ENCODE measurements at places on chromosomes 3 and 15.

DNA sequence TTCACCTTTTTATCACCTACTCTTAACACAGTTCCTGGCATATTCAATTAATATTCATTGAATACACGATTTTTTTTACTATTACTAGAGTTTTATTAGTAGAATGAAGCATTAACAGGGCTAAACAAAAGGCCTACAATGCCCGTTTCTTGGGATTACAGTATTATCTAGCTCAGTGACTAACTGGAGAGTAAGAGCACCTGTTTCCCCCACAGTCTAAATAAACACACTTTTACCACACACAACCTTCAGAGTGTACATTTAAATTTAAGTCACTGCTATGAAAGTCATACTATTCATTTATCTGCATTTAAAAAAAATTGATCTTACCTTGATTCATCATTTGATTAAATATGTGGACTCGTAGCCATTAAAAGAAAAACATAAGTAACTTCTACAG is 74.8 kb downstream of the PLOD2 start:
- no peak for DNase-seq

GRCh38 chr3:10169000-10169496 is 4.3 kb downstream of the IRAK2 start:
- DNase-seq, result no peak

GRCh38 chr3:52982839-52983238 is 63.0 kb downstream of the SFMBT1 start:
- no peak for DNase-seq

DNA sequence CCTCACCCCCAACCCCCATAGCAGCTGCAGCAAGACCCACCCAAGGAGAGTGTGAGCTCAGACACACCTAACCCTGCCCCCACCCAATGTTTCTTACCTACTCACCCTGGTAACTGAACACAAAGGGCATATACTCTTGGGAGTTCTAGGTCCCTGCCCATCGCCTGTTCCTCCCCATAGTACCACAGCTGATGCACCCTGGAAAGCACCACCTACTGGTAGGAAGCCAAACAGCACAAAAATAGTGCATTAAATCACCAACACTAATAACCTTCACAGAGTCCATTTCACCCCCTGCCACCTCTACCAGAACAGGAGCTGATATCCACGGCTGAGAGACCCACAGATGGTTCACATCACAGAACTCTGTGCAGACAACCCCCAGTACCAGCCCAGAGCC is 245.2 kb downstream of the EFHB start:
- no peak for DNase-seq

- peak; percentile 45 for DNase-seq
Measured at GRCh38 chr15:66946578-66947164, 118.7 kb upstream of the SMAD3 start.

GRCh38 chr3:123374016-123374415 is 74.9 kb downstream of the ADCY5 start:
- DNase-seq, result no peak

GRCh38 chr15:67862750-67863441 is 23.1 kb upstream of the RNU6-1 start:
- DNase-seq, result no peak

DNA sequence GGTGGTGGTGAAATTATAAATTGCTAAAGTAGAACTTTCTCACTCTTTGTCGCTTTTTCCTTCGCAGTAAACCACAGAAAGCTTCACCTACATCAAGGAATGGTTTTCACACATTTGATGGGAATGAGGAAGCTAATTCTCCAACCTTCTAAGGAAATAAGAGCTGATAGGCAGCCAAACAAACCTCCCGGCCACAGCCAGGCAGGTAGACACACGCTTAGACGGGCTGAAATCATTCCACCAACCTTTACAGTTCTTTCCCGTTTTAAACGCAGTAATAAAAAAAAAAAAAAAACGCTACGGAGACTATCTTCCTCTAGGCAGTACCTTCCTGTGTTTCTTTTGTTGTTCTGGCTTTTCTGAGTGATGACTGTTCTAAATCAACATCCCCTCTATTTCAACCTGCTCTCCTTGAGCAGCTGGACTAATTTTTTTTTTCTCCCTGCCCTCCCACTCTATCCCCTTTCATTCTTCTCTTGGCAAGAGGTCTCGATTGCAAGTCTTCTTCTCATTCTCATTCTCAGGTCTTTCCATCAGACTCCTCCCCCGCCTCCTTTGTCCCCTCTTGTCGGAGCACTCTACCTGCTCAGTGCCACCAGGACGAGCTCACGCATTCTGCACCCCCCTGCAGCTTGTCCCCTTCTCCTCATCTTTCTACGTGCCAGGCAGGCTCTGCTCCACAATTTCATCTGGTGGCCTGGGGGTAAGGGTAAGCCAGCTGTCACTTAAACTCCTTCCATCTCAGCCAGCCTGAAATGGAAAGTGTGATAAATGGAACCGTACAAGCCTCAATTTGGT is 391.1 kb upstream of the MDFIC2 start:
- no peak for DNase-seq

GRCh38 chr3:42366550-42366949 is 43.9 kb downstream of the LYZL4 start:
- no peak for DNase-seq

GRCh38 chr15:77493324-77493907 is 72.7 kb downstream of the HMG20A start:
- DNase-seq, result peak; percentile 75

DNA sequence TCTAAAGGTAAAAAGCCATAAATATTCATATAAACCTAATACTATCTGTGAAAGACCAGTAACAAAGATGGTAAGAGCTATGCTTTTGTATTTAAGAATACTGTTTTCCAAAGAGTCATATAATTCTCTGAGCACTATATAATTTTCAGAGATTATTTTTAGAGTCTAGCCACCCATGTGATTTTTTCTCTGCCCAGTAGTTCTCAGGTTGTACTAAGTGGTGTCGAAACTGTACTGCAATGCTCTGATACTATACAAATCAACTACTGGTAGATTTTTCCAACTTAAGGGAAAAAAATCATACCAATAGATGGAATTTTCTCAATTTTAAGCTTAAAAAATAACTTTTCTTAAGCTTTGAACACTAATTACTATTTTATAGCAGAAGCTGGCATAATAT is 104.8 kb downstream of the MYO5A start:
- no peak for DNase-seq

DNA sequence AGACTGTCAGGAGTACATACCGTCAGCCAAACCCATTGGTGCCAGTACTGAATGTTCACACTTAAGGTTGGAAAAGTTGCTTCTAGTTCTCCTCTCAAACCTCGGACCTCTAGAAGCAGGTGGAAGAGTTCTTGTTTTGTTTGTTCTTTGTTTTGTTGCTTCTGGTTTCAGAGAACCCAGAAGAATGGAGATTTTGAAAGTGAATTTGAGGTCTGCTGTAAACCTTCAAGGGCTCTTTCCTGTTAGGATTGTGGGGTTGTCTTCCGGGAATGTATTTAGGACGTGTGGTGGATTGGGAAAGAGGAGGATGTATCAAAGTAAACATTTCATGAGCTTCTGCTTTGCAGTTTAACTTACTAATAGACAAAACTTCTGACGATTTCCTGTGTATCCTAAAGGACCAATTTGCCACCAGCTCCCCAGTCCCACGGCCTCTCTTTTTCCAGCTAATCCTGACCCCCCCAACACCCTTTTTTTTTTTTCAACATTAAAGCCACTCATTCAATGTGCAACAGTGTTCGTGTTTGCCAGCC is 50.3 kb downstream of the FILIP1L start:
- no peak for DNase-seq

GRCh38 chr3:10373686-10374261 is 52.9 kb upstream of the SEC13 start:
- DNase-seq, result peak; percentile 39

DNA sequence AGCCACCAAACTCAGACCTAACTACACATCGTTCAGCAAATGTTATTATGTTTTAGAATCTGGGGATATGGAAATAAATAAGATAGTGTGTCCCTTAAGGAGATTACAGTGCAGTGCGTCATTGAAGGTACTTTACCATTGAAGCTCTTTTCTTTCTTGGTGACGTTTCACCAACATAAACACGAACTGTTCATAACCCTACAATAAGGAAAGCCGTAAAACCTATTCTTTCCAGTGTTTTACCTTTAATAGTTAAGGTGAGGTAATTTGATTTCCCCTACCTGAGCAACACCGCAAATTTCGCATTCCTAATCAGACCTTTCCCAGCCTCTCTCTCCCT is 826 bp downstream of the CCDC66 start:
- no peak for DNase-seq

DNA sequence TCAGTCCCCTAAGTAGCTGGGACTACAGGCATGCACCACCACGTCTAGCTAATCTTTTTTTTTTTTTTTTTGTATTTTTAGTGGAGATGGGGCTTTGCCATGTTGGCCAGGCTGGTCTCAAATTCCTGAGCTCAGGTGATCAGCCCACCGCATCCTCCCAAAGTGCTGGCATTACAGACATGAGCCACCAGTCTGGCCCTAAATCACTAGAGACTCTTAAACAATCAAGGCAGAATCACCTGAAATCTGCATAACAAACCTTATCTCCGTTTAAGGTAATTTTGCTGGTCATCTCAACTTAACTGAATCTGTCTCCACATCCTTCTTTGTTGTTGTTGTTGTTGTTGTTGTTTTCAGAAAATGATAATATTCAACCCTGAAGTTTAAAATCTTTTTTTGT is 5.6 kb upstream of the TRMT10C start:
- no peak for DNase-seq

DNA sequence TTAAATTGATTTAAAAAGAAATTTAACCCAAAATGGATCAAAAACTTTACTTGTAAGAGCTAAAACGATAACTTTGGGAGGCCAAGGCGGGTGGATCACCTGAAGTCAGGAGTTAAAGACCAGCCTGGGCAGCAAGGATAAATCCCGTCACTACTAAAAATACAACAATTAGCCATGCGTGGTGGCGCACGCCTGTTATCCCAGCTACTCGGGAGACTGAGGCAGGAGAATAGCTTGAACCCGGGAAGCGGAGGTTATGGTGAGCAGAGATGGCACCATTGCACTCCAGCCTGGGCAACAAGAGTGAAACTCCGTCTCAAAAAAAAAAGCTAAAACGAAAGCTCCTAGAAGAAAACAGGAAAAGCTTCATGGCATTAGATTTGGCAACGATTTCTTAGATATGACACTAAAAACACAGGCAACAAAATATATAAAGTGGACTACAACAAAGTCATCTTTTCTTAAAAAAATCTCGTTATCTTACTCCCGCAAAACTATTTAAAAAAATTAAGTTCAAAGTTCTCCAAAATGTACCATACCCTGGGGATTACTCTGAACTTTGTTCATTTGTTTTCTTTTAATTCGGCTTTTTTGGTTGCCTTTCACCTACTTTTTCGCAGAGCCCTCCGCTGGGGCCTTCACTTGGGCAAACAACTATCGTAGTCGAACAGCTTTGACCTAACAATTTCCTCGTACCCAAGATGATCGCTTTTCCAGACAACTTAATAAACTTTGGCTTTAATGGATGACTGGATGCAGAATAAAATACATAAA is 2.9 kb downstream of the HDDC3 start:
- DNase-seq, result no peak

- DNase-seq, result peak; percentile 24
Measured at GRCh38 chr15:42994546-42994945, 74.0 kb upstream of the TTBK2 start.

DNA sequence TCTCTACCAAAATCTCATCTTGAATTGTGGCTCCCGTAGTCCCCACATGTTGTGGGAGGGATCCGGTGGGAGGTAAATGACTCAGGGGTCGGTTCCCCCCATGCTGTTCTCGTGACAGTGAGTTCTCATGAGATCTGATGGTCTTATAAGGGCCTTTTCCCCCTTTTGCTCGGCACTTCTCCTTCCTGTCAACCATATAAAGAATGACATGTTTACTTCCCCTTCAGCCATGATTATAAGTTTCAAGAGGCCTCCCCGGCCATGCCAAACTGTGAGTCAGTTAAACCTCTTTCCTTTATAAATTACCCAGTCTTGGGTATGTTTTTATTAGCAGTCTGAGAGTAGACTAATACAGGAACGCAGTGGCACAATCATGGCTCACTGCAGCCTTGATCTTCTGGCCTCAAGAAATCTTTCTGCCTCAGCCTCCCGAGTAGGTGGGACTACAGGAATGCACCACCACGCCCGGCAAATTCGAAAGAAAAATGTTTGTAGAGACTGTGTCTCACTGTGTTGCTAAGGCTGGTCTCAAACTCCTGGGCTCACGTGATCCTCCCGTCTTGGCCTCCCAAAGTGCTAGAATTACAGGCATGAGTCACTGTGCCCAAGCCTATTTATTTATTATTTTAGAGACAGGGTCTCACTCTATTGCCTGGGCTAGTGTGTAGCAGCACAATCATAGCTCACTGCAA is 101.0 kb downstream of the ATP10A start:
- no peak for DNase-seq

DNA sequence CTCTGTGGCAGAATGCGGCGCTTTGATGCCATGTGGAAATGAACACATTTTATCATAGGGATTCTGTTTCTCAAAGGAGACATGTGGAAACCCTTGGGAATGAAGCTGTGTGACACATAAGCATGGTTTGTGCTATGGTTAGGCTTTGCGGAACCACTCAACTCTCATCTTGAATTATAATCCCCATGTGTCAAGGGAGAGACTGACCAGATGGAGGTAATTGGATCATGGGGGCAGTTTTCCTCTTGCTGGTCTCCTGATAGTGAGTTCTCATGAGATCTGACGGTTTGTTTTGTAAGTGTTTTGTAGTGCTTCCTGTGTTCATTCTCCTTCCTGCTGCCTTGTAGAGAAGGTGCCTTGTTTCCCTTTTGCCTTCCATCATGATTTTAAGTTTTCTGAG is 1109.2 kb upstream of the ALCAM start:
- DNase-seq, result no peak

DNA sequence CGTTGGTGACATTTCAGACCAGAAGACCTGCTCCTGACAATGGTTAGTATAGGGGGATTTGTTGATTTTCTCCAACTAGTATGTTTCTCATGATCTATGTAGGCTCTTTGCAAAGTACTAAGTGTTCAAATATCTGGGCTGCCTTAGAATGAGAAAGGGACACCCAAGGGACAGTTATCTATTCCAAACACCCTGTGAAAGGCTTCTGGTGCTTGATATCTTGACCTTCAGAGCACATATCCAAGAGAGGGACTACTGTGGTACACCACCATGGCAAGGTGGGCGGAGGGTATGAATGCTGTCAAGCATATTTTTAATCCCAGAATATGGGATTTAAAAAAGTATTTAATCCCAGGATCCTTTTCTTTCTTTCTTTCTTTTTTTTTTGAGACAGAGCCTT is 1.1 kb downstream of the FANCD2OS start:
- no peak for DNase-seq

DNA sequence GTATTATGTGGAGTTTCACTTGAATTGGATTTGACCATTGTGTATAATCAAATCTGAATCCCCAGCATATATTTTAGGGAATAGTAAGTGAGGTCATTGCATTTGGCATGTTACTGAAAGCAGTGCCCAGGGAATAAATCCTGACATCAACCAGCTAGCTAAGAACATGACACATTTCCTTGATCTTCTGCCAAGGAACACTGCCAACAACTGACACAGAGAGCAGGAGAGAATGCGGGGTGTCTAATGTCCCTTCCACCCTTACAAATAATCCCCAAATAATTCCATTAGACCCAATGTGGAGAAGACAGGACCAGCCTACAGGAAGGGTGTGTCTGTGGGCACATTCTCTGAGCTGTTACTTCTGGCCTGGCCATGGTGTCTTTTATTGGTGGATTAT is 30.6 kb upstream of the UBE3A start:
- no peak for DNase-seq

GRCh38 chr3:157156837-157157635 is 2.9 kb downstream of the CCNL1 start:
- no peak for DNase-seq

Measured in NCI-H226 (cell line).